NCI-H526 (cell line): ENCODE measurements at places on chromosomes 6 and 20.
A peak's percentile ranks its signal among the peaks of the same experiment; 100 is the strongest.

DNA sequence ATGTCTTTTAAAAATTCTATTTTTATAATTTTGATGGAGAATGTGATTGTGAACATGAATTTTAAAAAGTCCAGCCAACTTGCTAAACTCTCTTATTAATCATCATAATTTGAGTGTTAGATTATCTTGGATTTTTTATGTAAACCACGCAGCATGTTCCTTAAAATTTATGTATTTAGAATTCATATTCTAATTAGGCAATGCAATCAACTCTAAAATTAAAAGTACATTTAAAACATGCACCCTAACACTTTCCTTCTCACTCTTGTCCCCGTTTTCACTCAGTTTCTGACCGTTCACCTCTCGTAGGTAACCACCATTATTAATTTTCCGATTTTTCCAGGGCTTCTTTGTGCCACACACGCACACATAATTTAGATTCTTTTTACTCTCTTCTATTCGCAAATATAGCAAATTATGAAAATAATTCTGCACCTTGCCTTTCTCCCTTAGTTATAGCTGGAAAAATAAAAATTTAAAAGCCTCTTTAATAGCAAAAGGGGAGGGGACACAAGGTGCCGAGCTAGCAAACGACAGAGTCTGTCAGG, 329 bp upstream of the ZKSCAN3 start:
- no peak for DNase-seq

- DNase-seq: no peak
Measured at GRCh38 chr6:6631534-6632276, 43.2 kb downstream of the LY86 start.

- no peak for DNase-seq
Measured at GRCh38 chr20:17059465-17059864, 167.4 kb upstream of the PCSK2 start.

GRCh38 chr6:35165630-35166071, 24.5 kb upstream of the TCP11 start:
- DNase-seq: peak; percentile 75

DNA sequence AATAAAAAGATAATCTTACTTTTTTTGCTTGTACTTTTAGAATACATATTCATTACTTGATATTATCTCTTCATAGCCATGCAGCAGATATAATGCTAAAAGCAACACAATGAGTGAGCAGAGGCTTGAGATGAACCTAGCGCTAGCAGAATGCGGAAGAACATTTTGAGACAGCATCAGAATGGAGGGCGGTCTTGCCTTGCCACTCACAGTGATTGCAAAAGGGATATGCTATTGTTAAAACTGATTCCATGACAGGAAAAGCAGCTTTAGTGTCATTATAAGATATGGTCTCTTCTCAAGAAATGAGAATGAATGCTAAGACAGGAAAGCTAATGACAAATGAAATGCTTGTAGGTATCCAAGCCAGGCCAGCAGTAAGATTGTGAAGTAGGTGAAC, 200.0 kb upstream of the GJE1 start:
- no peak for DNase-seq

DNA sequence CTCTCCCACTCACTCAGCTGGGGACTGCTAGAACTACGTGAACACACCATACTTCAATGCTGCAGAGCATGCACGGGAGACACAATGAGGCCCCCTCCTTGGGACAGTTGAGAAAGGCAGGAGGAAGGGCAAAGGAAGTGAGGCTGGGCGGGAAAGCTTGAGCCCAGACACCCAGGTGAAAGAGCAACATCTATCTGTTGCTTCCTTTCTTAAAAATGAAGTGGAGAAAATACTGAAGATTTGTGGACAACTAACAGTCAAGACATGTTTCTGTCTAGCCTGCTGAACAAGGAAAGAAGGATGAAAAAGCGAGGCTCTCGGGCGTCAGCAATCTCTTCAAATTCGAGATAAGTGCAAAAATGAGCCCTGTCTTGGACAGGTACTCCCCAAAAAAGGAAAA, 3.0 kb upstream of the NNAT start:
- no peak for DNase-seq

DNA sequence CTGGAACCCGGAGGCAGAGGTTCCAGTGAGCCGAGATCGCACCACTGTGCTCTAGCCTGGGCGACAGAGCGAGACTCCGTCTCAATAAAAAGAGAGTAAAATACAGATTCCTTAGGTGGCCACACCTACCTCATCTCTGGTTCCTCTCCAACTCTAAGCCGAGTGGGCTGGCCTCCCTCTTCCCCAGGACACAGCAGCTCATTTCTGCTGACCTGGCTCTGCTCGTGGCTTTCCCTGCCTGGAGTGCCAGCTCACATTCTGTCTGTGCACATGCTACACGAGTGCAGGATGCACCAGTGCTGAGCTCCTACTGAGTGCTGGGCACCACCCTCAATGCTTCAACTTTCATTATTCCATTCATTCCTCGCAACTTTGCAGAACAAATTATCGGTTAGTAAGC, 28.8 kb downstream of the EFCAB8 start:
- no peak for DNase-seq

DNA sequence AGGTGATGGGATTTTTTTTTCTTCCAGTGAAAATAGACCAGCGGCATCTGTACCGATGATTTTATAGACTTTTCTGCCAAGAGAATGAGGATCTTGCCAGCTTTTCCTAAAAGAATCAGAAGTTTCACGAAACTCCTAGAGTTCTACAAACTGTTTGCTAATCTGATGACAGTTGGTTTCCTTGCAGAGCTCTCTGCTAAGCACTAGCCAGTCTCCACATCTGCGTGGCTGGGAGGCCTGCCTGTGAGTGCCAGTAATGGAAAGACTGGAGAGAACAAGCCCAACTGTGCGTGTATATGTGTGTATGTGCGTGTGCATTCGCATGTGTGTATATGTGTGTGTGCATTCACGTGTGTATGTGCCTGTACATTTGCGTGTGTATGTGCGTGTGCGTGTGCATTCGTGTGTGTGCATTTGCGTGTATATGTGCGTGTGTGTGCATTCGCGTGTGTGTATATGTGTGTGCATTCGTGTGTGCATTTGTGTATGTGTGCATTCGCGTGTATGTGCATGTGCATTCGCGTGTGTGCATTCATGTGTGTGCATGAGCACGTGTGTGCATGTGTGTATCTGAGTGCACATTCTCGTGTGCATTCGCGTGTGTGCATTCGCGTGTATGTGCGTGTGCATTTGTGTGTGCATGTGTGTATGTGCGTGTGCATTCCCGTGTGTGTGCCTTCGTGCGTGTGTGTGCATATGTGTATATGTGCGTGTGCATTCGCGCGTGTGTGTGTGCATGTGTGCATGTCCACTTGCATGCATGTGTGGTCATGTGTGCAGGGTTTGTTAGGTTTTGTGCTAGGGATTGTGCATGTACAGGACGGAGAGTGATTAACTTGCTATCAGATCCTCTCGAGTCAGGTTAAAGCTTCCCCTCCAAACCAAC, 379.4 kb downstream of the TAF4 start:
- DNase-seq: no peak

DNA sequence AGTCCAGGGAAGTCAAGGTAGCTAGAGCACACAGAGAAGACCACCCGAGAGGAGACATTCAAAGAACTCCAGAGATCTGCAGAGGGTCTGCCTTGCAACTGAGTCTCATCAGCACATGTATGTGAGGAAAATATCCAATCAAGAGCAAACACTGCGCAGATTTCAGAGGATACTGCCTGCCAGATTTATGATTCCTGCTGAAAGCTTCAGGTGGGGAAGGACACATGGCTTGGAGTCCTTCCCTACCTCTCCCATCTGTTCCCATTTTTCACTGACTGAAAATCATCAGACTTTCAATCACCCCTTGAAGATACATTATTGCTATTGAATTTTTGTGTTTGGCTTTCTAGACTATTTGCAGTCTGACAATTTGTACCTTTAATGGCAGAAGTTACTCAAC, 7.6 kb upstream of the KIAA1586 start:
- no peak for DNase-seq

GRCh38 chr20:56173438-56173837, 75.1 kb upstream of the MC3R start:
- DNase-seq: no peak

GRCh38 chr6:135210632-135211305, 29.7 kb downstream of the MYB start:
- DNase-seq: no peak

- DNase-seq: no peak
Measured at GRCh38 chr6:30145818-30146217, 9.9 kb downstream of the TRIM40 start.

DNA sequence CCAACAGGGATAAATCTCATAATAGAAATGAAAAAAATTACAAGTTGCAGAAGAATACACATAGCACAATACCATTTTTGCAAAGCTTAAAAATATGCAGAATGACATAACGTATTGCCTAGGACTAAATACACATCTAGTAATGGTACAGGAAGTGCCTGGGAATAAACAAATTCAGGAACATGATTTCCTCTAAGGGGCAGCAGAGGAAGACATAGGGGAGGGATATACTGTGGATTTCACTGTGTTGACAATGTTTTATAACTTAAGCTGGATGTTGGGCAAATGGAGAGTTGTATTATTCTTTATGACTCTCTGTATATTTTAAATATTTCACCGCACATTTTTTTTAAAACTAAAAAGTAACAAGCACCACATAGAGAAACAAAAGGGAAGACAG, 5.6 kb upstream of the GLO1 start:
- DNase-seq: no peak

DNA sequence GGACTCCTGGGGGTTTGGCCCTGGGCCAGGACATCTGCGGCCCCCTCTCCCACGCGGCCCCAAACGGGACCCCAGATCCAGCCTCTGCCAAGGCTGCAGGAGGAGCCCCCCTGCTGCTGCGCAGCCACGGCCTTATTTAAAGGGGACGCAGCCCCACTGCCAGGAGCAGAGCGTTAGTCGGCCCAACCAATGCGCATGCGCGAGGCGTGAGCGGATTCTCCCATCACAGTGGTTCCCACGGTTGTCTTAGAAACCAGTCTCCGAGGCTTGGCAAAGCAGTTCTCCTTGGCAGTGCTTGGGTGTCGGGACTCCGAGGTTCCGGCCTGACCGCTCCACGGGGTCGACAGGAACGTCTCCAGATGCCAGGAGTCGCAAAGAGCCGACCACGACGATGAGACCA, 288.3 kb upstream of the ZNF337 start:
- DNase-seq: peak; percentile 56

- DNase-seq: no peak
Measured at GRCh38 chr6:163751032-163751525, 336.6 kb downstream of the QKI start.

GRCh38 chr6:106922626-106923025, 51.9 kb downstream of the CD24 start:
- no peak for DNase-seq

- no peak for DNase-seq
Measured at GRCh38 chr20:38982291-38982690, 20.1 kb downstream of the DHX35 start.

- no peak for DNase-seq
Measured at GRCh38 chr6:3515669-3516068, 58.8 kb upstream of the SLC22A23 start.

GRCh38 chr6:101730954-101731353, 337.4 kb downstream of the GRIK2 start:
- DNase-seq: no peak

DNA sequence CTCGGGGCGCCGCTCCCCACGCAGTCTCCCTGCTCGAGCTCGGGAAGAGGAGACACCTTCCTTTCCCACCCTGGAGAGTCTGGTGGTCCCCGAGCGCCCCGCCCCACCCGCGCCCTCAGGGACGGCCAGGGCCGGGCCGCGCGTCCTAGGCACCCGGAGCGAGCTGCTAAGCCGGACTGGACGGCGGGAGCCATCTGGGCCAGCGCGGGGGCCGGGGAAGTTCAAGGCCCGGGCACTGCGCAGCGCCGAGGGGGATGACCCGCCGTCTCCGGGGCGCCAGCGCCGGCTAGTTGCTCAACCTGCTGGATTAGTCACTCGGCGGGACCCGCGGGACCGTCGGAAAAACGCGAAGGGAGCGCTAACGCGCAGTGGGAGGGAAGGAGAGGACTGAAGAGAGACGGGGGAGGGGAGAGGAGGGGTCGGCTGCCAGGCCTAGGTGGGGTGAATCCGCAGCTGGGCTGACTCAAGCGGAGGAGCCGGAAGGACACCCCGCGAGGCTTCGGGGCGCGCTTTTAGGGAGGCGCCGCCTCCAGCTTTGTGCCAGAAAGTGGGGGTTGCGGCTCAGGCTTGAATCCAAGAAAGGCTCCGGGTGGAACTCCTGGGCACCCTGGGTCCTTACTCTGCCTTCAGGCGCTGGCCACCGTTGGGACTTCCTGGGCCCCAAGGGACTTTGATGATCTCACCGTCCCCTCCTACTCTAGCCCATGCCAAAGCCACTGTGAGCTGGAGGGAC, 75.7 kb upstream of the FOXP4 start:
- DNase-seq: no peak

GRCh38 chr6:32087574-32088486, 21.3 kb downstream of the TNXB start:
- peak; percentile 81 for DNase-seq

DNA sequence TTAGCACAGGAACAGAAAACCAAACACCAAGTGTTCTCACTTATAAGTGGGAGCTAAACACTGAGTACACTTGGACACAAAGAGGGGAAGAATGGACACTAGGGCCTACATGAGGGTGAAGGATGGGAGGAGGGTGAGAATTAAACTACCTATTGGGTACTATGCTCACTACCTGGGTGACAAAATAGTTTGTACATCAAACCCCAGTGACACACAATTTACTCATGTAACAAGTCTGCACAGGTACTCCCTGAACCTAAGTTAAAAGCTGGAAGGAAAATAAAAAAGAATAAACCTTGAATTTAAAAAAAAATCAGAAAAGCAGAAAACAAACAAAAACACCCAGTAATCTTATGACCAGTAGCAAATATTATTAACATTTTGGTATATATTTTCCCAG, 188.6 kb downstream of the TFAP2B start:
- no peak for DNase-seq

GRCh38 chr20:57263801-57264792, 2.3 kb downstream of the BMP7 start:
- peak; percentile 61 for DNase-seq

GRCh38 chr20:41364236-41364855, 2.3 kb downstream of the EMILIN3 start:
- DNase-seq: no peak
